EL (cell line): ENCODE measurements at places on chromosomes 12 and 14.
A peak's percentile ranks its signal among the peaks of the same experiment; 100 is the strongest.

- DNase-seq, result no peak
Observed at GRCh38 chr12:22971247-22971646, 346.3 kb downstream of the ETNK1 start.

DNA sequence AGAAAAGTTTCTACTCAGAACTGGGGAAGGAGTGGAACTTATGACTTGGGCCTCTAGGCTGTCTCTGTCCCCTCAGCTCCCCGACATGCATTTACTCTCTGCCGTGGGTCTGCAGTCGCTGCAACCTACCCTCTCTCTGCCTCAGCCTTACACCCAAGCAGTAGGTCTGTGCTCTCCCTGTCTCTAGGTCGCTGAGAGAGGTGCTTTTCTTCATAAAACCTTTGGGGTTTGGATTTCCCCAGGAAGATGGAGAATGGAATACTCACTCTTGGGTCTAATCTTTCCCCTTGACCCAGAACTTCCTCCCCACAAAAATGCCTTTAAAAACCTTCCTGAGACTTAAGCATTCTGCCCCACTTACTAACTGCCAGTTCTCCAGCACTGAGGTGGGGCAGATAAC lies 12.9 kb downstream of the GPR84 start:
- no peak for DNase-seq

- DNase-seq, result peak; percentile 13
Observed at GRCh38 chr12:65740506-65740872, 83.8 kb upstream of the HMGA2 start.

- DNase-seq, result no peak
Observed at GRCh38 chr14:32698831-32699230, 239.8 kb upstream of the NPAS3 start.

GRCh38 chr12:123891516-123892179 lies 81.0 kb downstream of the CCDC92 start:
- DNase-seq, result no peak

DNA sequence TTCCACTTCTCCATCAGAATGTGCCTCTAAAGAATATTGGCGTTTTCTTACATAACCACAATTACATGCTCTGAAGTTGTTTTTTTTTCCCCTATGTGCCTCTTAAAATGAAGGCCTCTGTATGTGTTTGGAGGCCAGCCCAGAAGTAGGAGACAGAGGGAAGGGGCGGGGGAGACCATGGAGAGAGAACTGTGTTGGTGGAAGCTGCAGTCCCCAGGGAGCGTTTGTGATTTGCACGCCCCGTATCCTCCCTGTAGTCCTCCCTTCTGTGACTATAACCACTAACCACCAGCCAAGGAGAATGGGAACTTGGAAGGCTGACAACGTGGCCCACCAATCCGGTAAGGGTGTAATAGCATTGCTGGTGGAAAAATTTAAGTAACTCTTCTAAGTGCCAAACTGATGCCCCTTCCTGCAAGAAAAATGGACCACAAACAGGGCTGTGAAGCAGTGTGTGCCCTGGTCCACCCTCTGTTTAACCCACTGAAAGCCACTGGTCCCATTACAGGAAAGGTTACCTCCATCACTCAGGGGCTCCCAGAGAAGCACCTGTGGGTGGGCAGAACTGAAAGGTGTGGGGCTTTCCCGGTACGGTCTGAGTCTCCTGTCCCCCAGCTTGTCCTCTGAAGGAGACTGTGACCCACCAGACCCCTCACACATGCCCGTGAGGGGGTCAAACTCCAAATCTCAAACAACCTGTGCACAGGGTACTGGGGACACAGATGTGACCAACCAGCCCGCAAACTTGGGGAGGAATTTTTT lies 36.8 kb downstream of the CCDC88C start:
- DNase-seq, result no peak

DNA sequence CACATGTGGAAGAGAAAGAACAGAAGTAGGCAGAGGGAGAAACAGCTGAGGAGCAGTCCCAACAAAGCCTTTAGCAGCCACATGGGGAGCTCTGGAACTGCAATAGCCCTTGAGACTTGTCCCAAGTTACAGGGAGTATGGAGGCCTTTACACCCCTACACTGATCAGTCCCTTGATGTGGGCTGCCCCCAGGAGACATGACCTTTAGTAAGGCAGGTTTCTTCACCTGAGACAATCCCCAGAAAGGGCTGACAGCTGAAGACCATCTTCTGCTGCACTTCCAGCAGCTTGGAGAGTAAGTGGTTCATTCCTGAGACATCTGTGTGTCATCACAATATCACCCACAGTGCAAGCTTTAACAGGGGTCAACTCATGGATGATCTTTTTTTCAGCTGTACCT lies 8.6 kb upstream of the SNAPC1 start:
- DNase-seq, result peak; percentile 60

DNA sequence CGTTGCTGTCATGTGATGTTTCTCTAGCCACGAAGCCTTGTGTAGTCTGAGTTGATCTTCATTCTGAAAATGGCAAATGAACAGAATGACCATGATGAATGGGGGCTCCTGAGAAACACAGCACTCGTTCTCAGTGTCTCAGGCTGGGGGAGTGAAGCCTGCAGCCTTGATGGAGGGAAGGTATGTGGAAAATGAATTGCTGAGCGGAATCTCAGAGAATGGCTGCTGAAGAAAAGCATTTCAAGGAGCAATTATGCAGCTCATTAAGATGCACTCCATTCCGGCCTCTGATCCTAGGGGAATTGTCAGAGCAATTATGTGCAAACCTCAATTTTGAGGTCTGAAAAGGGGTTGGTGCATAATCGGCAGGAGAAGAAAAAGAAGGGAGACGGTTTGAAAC lies 167.1 kb downstream of the CHST11 start:
- DNase-seq, result no peak

DNA sequence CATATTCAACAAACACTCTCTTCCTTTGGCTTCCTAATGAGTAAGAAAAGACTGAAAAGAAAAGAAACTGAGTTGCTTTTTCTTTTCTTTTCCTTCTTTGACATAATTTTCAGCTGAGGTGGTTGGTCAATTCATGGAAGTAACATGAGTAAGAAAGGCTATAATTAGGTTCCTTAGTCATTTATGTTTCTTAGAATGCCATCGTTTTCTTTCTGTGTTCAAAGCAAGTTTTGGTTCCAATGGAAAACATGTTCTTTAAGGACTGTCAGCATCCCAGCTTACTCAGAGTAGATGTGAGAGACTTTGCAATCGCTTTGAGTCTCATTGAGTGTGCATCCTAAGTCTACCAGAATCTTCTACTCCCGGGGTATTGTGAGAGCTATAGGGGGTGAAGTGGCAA lies 882.4 kb downstream of the DIO2 start:
- peak; percentile 22 for DNase-seq

DNA sequence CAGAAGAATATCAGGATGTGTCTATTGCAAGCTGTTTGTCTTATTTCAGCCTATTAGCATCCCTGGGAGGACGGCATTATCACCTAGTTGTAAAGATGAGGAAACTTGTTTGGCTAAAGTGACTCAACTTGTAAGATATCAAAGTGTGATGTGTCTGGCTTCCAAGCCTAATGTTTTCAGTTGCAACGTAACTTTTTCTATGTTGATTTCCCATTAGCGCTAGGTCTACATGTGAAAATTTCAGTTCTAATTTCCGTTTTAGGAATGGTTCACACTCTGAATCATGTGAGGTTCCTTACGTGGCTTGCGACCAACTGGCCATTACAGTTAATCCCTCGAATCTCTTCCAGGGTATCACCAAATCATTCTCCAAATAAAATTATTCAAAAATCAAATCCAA lies 58.0 kb downstream of the LLPH start:
- no peak for DNase-seq

DNA sequence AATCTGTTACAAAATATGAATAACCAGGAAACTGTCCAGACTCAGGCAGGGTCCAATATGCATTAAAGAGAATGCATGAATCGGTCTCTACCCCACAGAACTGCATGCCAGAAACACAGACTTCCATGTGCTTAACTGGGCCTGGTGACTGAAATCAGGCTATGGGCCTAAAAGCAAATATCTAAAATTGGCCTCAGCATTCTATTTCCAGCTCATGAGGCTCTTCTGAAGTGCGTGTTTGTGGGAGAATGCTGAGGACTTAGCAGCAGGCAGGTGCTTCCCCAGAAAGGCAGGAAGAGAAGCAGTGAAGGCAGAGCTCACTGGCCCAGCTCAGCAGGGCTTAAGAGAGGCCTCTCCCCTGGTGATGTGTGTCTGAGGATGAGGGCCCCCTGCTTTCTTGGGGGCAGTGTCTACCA lies 48.5 kb downstream of the ADGRD1 start:
- DNase-seq, result no peak

DNA sequence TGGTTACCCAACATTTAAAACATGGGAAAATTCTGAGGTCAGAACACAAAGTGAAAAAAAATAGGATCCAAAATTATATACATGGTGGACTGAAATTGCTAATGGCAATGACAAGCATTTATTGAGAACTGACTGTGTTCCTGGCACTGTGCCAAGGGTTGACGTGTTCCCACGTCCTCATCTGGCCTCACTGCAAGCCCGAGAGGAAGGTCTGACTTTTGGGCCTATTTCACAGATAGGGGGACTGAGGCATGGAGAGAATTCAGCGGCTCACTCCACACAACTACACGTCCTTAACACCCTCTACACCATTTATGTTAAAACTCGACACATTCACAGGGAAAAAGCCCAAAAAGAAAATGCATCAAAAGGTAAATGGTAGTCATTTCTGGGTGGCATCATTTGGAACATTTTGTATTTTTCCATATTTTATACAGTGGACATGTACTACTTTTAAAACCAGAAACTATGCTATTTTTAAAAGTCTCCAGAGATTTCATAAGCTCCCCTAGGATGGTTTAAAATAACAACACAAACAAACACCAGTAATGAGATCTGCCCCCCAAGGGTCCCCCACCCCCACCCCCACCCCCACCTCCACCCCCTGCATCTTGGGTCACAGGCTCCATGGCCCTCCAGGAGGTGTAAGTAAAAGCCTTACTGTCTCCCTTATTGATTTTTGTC lies 27.7 kb downstream of the CLMN start:
- peak; percentile 41 for DNase-seq

DNA sequence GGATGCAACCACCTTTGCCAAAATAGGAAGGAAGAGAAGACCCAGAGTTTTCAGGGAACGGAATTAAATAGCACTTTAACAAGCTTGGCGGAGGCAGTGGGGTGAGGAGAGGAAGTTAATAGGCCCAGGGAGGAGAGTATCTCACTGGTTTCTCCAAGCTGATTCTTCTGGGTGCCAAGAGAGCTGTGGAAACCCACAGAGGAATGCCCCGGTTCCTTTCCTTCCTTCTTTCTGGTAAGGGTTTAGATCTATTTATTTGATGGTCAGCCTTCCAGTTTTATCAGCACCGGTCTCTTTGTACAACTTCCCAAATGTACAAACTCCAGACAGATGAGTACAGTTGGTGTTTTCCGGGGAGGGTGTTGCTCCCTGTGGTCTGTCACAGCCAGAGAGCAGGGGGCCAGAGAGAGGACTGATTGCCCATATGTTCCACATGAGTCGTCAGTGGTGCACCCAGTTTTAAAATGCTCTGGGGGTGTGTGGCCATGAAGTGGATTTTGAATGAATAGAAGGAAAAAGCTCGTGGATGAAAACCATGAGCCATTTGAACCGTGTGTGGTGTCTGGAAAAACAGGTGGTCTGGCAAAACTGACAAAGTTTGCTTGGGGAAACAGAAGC lies 26.6 kb downstream of the PRKCH start:
- no peak for DNase-seq

- DNase-seq, result peak; percentile 57
Observed at GRCh38 chr12:132084621-132085290, 59.4 kb downstream of the DDX51 start.

DNA sequence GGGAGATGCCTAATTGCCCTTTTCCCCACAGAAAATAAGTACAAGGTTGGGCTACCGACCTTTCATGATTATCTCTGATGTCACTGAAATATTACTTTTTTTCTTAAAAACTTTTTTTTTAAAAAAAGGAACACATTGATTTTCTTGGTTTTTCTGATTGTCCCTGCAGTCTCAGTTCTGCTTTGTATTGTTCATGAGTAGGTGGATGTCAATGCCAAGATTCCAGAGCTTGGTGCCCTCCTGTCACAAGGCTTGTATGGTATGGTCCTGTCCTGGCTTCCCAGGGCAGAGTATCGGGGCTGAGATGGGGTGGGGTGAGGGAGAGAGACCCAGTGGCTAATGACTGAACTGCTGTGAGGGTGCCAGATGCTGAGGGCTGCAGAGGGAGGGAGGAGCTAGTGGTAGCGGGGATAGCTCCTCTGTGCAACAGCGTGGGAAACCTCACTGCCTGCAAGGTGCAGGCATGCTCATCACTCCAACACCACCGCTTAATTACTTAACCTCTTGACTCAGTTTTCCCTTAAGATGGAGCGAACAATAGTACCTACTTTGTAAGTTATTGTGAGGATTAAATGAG lies 4.4 kb upstream of the CTDSP2 start:
- no peak for DNase-seq

GRCh38 chr12:26281320-26281719 lies 85.9 kb downstream of the SSPN start:
- no peak for DNase-seq

- DNase-seq, result no peak
Observed at GRCh38 chr12:9024512-9024911, 35.2 kb downstream of the KLRG1 start.

DNA sequence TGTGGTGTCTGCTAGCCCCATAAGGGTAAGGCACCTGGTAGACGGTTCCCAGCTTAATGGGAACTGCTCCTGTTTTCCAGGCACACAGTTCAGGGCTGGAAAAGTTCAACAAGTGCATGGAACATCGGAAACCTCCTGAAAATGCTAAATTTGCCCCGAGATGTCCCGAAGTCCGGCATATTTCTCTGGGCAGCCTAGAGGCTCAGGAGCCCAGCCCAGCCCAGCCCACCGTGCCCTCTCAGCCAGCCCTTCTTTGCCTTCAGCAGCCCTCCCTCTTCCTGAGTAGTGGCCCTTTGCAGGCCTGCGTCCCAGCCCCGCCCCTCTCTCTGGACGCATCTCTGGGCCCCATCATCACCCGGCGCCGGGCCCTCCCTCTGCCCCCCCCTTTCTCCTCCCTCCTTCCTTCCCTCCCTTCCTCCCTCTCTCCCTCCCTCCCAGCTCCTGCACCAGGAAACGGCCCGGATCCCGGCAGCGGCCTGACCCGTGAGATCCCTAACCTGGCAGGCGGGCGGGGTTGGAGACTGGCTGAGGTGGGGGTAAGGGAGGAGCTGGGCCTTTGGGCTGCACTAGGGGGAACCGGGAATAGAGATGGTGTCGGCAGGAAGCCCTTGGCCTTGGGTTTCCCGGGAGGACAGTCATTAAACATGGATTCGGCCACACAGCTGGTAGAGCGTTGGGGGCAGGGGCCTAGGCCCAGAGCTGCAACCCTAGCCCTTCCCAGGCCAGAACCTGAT lies at the start of gene BCL2L2:
TSS of gene BCL2L2 (plus strand) at position 422 of the 734 bp plus-strand sequence. CDS start 935 bp downstream, outside the sequence.
- peak; percentile 93 for DNase-seq

DNA sequence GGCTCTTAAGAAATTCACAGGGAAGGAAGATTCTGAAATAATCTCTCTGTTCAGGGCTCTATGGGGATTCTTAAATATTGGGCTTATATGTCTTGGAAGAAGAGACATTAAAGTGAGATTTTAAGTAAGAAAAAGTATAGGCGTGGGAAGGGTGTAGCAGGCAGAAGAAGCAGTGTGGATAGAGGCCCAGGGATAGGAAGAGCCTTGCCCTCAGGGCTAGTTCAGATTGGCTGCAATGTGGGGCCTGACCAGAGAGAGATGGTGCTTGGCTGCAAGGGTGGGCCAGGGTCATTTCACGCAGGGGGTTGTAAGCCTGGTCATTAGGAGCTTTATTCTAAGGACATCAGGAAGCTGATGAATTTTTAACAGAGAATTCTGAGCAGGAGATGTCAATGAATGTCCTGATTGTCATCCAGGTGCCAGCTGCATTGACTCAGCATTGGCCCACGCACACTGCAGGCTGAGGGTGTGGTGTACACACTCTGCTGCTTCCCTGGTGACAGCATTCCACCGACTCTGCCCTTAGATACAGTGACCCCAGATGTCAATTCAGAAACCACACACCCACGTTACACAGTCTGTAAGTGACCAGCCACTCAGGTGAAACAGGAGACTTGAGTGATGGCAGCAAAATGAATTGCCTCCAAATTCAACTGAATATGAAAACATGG lies 582.5 kb downstream of the NRXN3 start:
- no peak for DNase-seq
